ENCODE measurements at places on chromosomes 7 and 10. TPM values are rescaled to one million over a fixed set of nuclear protein-coding genes. Genes with fewer than 3 reads are reported as not detected.

Gene C7orf33
- total RNA-seq, result not detected

DNA sequence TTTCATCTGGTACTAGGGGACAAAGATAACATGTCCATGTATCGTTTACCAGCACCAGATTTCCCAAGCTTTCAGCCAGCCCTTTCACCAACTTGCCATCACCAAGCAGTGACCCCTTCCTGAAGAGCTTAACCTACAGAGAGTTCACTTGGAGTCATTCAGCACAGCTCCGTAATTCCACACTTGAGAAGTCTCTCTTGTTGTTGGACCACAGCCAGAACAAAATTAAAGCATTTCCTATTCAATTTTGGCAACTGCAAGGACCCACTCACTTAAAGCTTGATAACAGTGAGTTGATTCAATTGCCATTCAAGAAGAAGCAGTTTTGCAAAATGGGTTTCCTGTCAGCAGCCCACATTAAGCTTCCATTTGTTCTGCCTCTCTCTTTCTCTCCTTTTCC, 88.5 kb upstream of the LRRTM3 start:
- no peak for DNase-seq
- H3K27ac ChIP-seq, result no peak overlapping the region
- no peak overlapping the region for H3K4me3 ChIP-seq
- no peaks in the 10 kb centered on the region for H3K36me3 ChIP-seq

- H3K4me3 ChIP-seq, result no peak overlapping the region
- H3K27ac ChIP-seq, result no peak overlapping the region
- no peak for DNase-seq
Measured at GRCh38 chr7:46290374-46291049, 369.4 kb upstream of the IGFBP3 start.

Gene GPR15LG
- not detected for total RNA-seq

Gene FAM200A
- 3.6 TPM for total RNA-seq

- no peaks in the 10 kb centered on the region for H3K27me3 ChIP-seq
- H3K4me1 ChIP-seq, result peaks cover 31% of the 10 kb centered on the region
- H3K36me3 ChIP-seq, result no peaks in the 10 kb centered on the region
- peak; percentile 66 for DNase-seq
- H3K4me3 ChIP-seq, result peak overlapping the region; percentile 10
Measured at GRCh38 chr10:5975641-5976473, 1.5 kb downstream of the IL15RA start.

DNA sequence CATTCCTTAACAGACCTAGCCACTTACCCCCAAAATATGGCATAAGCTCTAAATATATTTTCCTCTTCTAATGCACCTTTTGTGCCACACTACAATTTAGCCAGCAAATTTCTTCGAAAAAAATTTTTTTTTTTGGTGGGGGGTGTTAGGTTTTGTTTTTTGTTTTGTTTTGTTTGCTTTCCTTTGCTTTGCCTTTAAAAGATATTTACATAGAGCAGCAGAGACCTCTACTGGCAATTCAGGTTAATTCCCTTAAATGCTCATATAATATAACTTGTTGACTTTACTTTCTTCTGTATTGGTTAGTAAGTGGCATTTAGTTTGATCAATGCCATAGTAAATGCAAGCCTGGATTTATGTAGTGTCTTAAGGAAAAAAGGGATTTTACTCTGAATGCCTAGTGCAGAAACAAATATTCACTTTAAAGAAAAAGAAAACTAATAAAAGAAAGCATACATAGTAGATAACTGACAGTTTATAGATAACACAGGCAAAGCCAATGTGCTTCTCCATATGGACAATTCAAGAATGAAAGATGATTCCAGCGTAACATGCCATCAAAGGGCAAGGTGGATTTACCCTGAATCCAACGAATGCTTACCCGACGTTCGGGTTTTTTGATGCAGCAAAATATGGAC, 1250.6 kb downstream of the GATA3 start:
- H3K4me1 ChIP-seq, result no peaks in the 10 kb centered on the region
- H3K4me3 ChIP-seq, result no peak overlapping the region
- H3K27ac ChIP-seq, result no peak overlapping the region

Gene PGAM2
- total RNA-seq, result not detected

Gene WDR91
- 7.0 TPM for total RNA-seq

GRCh38 chr7:30367561-30367960, 83.2 kb downstream of the ZNRF2 start:
- H3K27ac ChIP-seq, result no peak overlapping the region
- no peaks in the 10 kb centered on the region for H3K36me3 ChIP-seq
- no peak for DNase-seq
- H3K4me1 ChIP-seq, result peaks cover 3% of the 10 kb centered on the region
- H3K27me3 ChIP-seq, result no peaks in the 10 kb centered on the region

Gene RAPGEF5
- total RNA-seq, result 43.2 TPM
